Coronary artery (tissue), 2 donors: ENCODE measurements at places on chromosomes 13 and 19.

- no peak for DNase-seq
Observed at GRCh38 chr19:47726467-47726866, 13.2 kb downstream of the EHD2 start.

DNA sequence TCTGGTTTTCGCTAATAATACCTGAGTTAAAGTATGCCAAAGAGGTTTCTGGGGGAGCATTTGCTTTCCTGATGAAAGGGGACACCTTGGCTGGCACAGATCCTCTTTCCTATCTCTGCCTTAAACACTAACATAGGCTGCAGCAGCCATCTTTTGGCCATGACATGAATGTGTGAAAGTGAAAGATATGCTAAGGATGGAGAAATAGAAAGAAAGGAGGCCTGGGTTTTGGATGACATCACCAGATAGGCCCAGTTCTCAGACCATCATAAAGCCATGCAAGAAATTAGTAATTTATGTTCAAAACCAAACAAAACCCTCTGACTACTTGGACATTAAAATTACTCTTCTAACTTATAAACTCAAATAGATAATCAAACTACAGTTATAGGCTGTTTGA, 279.7 kb downstream of the COG6 start:
- DNase-seq = no peak

- no peak for DNase-seq
Observed at GRCh38 chr13:51000571-51001260, 91.1 kb downstream of the RNASEH2B start.

- DNase-seq = no peak
Observed at GRCh38 chr19:35260694-35261304, 8.0 kb upstream of the USF2 start.

DNA sequence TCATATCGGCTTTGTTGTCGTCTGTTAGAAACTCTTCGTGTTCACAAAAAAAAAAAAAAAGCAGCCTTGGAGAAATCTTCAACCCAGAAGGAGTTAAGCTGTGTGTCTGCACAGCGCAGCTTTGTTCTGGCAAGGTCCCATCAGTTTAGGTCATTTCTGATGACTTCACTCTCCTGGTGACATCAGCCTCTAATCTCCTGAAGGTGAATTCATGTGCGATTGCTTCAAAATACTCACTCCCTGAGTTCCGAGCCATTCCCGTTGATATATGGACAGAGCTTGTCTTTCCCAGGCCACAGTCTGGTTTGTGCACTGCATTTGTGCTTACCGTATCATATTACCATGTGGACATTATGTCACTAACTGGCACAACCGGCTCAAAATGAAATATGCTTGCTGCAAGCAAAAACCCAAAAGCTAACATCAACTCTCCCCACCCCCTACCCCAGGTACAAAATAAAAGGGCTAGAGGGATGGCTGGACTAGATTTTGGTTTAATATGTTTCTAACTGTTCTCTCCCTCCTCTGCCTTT, 342.4 kb downstream of the KCNRG start:
- DNase-seq = no peak

DNA sequence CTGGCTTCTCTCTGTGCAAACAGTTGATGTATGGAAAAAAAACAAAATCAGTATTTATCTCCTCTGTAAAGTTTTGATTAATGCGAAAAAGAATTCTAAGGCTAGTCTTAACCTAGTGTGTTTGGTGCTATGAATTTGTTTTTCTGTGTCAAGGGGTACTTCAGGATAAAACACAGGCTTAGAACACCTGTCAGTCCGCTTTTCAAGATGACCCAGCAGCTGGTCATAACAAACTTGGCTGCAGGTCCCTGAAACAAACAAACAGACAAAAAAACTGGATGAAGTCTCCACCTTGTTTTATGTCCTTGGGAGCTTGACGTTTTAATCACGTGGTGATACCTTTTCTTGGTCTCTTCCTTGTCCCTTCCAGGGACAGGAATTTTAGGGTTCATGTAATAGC, 689.3 kb downstream of the UQCRFS1 start:
- DNase-seq = no peak

- DNase-seq = no peak
Observed at GRCh38 chr13:44873461-44873860, 115.8 kb downstream of the NUFIP1 start.

DNA sequence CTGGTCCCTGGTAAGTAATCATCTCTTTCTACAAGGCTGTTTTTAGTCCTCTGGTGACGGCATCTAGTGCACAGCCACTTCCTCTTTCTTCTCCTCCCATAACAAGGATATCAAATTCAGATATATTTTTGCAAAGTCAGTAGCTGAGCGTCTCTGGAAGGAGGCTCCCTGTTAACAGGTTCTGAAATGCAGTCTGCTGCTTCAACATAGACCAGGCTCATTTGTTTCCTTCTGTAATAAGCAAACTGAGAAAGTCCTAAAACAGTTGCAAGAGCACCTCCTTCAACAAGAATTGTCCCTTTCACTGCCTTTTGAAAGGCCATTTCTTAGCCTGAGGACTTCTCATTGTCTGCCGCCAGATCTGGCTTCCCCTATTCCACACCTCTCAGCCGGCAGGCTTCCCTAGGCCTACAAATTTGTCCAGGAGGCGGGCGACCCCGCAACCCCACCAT, 7.4 kb upstream of the ZSCAN5A start:
- DNase-seq = no peak

DNA sequence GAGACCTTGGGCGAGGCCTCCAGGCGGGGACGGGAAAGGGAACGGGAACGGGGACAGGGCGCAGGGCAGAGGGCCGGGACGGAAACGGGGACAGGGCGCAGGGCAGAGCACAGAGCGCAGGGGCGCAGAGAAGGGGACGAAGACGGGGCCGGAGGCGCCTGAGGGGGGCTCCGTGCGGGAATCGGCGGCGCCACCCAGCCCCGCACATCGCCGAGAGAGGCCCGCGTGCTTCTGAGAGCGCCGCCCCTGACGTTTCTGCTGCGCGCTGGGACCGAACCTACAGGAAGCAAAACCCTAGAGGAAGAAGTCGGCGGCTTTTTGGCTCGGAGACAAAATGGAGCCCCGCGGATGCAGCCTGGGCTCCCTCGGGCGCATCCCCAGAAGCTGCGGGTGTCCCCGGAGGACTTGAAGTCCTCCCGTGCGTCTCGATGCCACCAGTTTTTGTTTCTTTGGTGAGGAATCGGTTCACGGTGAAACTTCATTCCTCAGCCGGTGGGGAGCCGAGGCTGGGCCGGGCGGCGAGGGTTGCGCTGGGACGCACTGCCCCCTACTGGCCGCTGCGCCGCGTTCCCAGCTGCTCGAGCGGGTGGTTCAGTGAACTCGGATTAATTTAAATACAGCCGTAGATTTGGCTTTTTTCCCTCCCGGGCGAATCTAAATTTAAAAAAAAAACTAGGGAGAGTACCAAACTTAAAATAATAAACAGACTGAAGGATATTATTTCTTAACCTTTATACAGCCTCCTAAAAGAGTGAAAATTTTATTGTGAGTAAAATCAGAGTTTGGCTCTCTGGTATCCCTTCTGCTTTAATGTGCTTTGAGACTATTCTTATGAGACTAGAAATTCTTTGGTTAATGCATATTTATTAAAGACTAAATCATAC, 350.0 kb upstream of the ARGLU1 start:
- peak; percentile 89 for DNase-seq

- no peak for DNase-seq
Observed at GRCh38 chr13:97279913-97280312, 57.8 kb downstream of the MBNL2 start.

GRCh38 chr13:105389373-105389772, 1146.1 kb downstream of the EFNB2 start:
- no peak for DNase-seq

GRCh38 chr13:46114613-46115012, 9.8 kb upstream of the CPB2 start:
- DNase-seq = no peak

GRCh38 chr19:38993271-38993670, 17.7 kb upstream of the FBXO17 start:
- no peak for DNase-seq

- DNase-seq = no peak
Observed at GRCh38 chr19:35029737-35030256, 473 bp upstream of the SCN1B start.

DNA sequence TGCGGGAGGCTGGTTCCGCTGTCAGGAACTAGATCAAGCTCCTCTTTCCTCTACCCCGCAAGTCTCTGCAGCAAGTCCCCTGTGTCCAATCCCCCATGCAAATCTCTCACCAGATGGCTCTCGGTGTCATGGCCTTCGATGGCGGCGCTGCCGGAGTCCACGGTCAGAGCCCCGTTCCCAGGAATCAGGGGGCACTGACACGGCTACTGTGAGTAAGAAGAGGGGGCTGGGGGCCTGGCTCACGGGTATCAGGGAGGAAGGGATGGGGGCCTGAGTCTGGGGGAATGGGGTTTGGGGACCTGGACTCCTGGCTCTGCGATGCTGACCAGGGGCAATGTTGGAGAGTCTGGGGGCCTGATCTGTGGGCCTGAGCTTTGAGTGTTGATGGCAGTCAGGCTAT, 4.0 kb downstream of the SCAF1 start:
- DNase-seq = no peak

DNA sequence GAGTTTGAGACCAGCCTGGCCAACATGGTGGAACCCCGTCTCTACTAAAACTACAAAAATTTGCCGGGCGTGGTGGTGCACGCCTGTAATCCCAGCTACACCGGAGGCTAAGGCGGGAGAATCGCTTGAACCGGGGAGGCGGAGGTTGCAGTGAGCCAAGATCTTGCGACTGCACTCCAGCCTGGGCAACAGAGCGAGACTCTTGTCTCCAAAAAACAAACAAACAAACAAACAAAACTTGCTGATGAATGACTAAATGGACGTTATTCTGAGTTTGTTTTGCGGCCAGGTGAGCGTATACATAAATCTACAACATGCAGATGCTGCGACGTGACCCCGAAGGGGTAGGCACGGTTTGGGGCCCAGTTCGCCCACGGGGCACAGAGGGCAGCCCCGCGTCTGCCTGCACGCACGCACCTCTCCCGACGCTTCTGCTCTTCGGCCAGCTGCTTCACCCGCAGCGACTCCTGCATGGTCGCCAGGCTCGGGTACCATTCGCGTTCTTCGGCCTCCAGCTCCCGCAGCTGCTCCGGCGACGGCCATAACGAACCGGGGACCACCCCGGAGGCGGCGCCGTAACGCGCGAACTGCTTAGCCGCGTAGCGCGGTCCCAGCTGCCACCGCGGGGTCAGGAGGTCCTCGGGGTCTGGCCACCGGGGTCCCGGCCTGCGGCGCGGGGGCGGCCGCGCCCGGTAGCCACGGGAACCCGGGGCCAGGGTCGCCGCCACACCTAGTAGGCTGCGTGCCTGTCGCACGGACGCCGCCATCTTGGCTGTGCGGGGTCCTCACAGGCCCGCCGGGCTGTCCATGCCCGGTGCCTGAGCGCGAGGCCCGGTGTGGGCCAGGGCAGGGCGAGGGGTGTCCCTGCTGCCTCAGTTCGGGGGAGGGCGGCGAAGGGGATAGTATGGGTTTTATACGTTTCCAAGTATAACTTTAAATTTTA, at the start of gene GADD45GIP1:
GADD45GIP1 (minus strand) TSS at position 778 of the 943 bp plus-strand sequence; CDS start at position 767, 11 bp downstream.
- peak; percentile 81 for DNase-seq

DNA sequence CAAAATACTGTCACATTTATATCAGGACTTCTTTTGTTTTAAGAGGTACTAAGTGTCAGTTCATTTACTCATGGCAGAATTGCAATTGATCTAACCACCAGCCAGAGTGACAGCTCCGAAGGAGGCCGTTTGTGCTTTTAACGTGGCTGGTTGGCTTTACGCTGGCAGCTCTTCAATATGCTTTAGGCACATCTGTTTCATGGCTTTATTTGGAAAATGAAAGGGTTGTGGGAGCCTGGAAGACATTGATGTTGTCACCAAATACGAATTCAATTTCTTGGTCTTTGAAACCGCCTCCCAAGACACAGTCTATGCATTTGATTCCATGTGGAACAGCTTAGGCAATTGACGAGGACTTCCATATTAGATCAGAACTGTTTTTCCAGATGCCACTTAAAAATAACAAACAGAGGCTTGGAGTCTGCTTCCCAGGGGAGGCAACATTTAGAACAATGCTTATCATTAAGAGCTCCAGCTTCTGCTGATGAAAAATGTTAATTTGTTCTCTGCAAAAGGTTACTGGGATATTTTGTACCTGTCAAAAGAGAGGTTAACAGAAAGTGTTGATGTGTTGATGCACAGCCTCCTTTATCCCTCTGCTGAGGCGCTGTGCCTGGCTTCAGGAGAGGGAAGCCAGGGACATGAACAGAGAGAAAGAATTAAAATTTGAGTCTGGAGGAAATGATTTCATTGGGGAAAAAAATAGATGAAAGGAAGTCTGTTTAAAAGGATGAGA, 64.0 kb upstream of the TNFRSF19 start:
- no peak for DNase-seq

DNA sequence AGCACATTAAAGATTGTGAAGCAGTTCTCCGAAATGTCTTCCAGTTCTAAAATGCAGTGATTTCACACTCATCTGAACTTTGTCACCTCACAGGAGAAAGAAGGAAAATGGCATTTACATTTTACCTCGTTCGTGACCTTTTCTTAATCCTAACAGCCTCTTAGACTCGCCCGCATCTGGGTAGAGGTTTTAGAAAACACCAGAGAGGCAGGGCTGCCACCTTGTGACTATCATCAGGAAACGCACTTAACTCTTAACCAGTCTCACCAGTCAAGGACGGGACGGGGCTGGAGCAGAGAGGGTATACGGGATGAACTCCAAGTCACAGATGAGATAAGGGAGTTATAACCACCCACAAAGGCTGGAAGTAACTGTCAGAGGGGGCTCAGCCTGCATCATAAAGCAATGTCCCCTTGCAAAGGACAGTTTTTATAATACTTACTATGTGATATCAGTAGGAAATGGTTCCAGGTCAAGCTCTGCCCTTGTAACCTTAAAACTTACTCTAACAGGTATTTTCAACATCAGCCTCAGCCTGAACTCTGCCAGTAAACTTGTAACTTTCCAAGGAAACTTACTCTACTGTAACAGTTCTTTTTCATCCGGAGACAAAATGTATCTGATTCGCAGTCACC, 8.6 kb upstream of the CEACAM6 start:
- DNase-seq = no peak

- DNase-seq = no peak
Observed at GRCh38 chr13:24182703-24183081, 22.2 kb downstream of the SPATA13 start.

DNA sequence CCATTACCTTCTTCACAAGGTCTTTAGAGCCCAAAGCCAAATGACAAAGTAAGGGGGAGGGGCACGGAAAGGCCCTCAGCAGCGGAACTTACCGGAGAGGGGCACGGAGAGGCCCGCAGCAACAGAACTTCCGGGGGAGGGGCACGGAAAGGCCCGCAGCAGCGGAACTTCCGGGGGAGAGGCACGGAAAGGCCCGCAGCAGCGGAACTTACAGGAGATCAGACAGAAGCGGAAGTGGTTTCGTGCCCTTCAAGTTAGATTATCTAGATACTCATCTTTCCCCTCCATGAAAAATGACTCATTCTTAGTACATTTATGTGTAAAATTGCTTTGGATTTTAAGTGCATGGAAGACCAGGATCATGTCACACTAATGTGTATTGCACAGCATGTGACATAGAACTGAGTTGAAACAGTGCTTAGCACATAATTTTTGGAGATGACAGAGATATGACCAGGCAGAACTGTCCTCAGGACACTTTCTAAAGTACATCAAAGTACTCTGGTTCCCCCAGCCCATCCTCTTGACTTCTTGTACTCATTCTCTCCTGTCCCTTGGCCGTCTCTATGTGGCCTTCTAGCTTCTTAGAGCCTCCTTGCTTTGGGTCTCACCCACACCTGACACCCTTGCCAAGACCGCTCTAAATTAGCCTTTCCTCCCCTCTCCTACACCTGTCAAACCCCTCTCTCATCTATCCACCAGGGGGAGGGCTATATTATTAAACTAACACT, 25.7 kb upstream of the TPTE2 start:
- DNase-seq = no peak
